ENCODE measurements at places on chromosomes 6 and 20.

DNA sequence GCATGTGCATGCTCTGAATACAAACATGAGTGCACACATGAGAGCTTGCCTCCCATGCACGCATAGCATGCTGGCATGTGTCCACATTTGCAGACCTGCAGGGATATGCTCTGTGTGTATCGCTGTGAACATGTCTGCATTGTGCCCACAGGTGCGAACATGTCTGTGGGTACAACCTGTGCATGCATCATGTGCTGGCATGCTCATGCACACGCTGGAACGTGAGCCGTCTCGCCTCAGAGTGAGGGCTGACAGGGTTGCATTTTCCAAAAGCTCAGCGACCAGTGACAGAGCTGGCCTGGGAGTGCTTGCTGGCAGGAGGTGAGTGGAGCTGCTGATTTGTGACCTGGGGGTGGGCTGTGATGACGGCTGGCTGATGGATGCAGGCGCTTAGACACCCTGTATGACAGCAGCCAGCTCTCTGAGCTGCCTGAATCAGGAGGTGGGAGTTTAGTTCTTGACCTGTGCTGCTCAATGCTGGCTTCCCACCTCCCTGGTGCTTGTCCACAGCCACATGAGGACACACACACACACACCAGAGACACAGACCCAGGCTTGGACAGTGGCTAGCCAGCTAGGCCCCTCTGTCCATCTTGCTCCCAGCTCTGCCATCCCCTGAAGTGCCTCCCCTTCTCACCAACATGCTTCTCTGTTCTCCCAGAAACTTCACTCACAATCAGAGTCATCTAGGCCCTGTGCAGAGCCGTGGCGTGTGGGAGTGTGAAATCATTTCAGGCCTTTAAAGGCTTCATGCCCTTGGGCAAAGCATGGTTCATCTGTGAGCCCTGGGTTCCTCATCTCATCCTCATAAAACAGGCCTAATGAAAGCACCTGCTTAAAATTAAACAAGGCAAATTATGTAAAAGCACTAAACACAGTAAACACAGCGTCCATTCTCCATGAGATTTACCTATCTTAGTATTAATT lies 51.4 kb downstream of the CD40 start:
- no peak for DNase-seq

GRCh38 chr6:36053878-36054277 lies 26.3 kb downstream of the MAPK14 start:
- no peak for DNase-seq

DNA sequence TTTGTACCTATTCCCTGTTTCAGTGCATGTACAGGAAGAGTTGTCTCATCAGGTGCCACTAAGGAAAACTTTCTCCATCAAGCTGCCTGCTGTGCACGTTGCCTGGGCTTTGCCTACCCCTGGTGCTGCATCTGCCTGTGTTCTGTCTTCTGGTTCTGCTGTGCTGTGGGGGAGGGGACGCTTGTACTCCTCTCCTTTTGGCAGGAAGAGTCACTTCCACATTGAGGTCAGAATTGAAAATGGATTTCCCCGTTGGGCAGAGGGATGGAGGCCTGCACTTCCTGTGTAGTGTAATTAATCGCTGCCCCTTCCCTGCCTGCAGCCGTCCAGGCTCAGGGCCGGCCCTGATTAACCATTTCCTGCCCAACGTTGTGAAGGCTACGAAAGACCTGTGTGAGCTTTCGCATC lies 153.3 kb downstream of the SCML4 start:
- no peak for DNase-seq

DNA sequence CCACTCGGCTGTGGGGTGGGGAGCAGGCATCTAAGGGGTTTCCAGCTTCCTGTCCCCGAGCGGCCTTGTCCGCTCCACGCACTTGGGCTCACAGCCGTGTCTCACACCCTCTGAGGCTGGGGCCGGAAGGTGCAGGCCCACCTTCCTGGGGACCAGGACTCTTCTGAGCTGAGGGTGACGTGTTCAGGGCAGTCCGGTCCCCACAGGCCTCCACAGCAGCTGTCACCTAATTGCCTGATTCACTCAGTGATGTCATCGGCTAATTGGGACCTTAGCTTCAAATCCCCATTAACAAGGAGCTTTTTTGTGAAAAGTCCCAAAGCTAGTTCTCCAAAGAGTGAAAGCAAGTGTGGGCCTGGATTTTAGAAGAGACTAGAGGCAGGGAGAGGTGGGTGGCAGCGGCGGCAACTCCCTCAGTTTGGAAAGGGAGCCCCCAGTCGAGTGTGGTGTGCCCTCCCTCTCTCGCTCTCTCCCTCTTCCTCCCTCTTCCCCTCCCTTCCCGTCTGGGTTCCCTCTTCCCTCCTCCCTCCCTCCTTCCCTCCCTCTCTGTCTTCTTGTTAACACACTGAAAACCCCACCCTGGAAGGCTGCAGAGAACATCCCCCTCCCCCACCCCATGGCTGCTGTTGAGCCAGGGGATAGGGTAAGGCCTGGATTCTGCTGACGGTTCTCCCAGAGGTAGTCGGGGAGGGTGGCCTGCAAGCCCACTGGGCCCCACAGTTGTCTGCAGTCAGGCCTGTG lies 39.0 kb downstream of the MYT1 start:
- DNase-seq = no peak

DNA sequence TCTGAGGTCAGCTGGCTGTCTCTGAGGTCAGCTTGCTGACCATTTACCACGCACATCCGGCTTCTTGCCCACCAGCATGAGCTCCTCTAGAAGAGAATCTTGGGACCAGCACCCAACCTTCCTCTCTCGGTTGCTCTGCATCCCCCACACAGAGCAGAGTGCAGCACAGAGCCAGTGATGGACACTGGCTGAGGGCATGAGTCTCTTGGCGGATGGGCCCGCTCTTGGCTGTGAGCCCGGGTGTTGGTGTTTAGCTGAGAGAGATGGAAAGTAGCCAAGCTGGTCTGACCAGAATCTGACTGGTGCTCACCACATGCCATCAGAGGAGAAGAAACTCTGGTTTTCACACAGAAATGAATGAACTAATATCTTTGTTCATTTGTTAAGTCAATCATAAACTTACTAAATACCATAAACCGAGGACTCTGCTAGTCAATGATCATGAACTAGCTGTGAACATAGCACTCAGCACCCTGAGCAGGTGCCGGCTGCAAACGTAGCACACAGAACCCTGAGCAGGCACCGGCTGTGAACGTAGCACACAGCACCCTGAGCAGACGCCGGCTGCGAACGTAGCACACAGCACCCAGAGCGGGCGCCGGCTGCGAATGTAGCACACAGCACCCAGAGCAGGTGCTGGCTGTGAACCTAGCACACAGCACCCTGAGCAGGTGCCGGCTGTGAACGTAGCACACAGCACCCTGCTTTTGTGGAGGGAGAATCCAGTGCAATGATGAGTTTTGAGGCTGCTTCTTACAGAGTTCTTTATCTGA lies 10.4 kb upstream of the THBS2 start:
- no peak for DNase-seq

- no peak for DNase-seq
These were observed 71.4 kb downstream of the ADGB start for GRCh38 chr6:146670161-146670560.

- DNase-seq = no peak
These were observed 239.7 kb upstream of the SUPT3H start for GRCh38 chr6:45617441-45617840.

DNA sequence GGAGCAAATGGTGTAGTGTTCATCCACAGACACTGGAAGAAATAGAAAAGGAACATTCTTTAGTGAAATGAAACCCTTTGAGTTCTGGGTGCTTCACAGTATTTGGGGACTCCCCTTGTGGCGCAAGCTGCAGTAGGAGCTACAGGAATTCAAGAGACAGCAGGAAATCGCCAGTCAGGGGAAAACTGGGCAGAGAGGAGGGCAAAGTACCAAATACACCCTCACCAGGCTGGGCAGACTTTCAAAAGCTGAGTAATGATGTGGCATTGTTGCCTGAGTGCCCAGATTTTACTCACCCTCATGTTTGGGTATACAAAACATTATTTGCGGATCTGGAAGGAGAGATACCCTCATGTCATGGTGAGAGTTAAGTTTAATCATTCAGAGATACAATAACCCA lies 97.9 kb downstream of the SOD2 start:
- DNase-seq = no peak

DNA sequence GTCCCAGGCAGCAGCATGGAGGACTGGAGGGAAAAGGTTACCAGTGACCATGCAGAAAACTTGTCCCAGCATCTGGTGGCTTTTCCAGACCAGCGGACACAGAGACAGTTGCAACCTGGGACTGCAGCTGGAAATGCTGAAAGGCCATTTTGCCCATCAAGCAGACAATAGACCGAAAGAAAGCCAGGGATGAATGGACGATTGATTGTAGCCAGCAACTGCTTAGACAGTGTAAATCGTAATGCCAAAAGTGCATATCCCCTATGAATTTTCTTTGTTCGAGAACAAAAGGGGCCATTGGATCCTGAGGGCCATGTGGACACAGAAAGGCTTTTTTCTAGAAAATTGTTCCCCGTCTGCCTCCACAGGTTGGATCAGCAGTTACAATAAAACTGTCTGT lies 115.7 kb downstream of the MBOAT1 start:
- DNase-seq = no peak

GRCh38 chr20:1761598-1761997 lies 104.0 kb upstream of the SIRPG start:
- no peak for DNase-seq

GRCh38 chr6:109242029-109242428 lies 140.2 kb downstream of the CD164 start:
- no peak for DNase-seq

DNA sequence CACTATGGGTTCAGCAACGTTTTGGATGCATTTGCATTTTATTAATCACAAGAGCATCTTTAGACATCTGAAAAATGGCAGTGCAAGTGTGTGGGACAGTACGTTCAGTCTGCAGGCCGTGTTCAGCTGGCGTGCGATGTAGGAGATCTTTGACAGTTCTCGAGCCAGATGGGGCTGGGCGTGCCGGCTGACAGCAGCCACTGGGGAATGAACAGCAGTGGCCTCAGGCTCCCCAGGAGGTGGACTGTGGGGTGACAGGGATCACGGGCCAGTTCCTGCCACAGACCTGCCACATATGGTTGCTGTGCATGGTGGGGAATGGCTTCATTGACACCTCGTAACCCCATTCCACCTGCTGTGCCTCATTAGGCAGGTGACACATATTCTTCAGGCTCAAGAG lies 16.4 kb upstream of the MLN start:
- no peak for DNase-seq

- no peak for DNase-seq
These were observed 304.9 kb downstream of the TAF4 start for GRCh38 chr20:61760731-61761130.

DNA sequence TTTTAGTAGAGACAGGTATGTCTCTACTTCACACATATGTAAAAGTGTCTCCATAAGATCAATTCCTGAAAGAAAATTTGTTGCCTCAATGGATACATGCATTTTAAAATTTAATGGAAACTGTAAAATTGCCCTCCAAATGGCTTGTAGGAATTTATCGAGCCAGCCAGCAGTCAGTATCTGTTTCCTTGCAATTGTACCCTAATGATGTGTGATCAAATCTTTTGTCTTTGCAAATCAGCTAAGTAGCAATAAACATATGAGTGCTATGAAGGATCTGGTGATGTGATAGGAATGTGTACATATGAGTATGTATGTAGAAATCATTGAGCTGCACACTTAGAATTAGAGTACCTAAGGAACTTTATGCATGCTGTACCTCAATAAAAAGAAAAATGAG lies 253.0 kb downstream of the MAFB start:
- no peak for DNase-seq

DNA sequence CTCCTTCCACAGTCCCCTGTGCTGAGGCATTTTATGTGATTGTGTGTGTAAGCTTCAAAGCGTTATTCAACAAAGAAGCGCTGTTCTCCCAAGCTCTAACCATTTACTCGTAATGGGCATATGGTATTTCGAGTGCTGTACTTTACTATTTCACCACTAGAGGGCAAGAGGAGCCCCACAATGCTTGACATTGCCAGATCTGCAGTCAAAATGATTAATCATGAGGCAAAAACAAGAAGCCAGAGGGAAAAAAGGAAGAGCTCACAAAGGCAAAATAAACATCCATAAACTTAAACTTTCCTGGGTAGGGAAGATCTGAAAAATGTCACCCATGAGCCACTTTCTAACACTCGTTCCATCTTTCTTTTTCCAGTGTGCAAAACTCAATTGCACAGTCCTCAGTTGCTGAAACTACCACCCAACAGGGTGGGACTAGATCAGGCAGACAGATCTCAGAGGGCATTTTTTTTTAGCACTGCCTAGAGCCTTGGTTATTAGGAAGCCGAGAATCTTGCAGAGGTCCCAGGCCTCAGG lies 215.0 kb upstream of the PLCB4 start:
- DNase-seq = no peak

GRCh38 chr20:63703976-63704748 lies 3.6 kb downstream of the ARFRP1 start:
- no peak for DNase-seq

DNA sequence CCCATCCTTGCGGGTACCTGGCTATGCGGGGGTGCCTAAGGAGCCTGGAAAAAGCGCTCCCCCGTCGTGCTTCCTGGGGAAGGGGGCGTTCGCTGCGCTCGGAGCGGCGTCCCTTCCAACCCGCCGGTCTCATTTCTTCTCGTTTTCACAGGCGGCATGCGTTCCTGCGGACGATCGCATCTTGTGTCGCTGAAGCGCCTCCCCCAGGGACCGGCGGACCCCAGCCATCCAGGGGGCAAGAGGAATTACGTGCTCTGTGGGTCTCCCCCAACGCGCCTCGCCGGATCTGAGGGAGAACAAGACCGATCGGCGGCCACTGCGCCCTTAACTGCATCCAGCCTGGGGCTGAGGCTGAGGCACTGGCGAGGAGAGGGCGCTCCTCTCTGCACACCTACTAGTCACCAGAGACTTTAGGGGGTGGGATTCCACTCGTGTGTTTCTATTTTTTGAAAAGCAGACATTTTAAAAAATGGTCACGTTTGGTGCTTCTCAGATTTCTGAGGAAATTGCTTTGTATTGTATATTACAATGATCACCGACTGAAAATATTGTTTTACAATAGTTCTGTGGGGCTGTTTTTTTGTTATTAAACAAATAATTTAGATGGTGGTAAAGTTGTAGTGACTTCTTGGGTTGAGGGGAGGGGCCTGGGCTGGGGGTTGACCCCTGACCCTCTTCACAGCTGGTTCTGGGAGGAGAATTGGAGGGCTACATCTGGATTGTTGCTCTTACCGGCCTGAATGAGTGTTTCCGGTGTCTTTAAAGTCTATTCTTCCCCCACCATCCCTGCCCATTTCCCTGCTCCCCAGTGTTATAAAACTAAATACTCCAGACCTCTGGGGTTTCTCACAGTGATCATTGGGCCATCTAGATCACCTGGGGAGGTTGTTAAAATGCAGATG lies 1.1 kb downstream of the ID1 start:
- DNase-seq = peak; percentile 7

- DNase-seq = no peak
These were observed 1.7 kb downstream of the PDE7B start for GRCh38 chr6:135853227-135853626.
